ENCODE measurements at places on chromosomes 6 and 20. TPM values are rescaled to one million over a fixed set of nuclear protein-coding genes. Genes with fewer than 3 reads are reported as not detected.

GRCh38 chr6:109595998-109596397 lies 95.0 kb downstream of the AK9 start:
- DNase-seq, result no peak
- no peak overlapping the region for H3K27ac ChIP-seq
- H3K4me1 ChIP-seq, result no peaks in the 10 kb centered on the region
- H3K4me3 ChIP-seq, result no peak overlapping the region
- no peaks in the 10 kb centered on the region for H3K27me3 ChIP-seq
- no peaks in the 10 kb centered on the region for H3K36me3 ChIP-seq

DNA sequence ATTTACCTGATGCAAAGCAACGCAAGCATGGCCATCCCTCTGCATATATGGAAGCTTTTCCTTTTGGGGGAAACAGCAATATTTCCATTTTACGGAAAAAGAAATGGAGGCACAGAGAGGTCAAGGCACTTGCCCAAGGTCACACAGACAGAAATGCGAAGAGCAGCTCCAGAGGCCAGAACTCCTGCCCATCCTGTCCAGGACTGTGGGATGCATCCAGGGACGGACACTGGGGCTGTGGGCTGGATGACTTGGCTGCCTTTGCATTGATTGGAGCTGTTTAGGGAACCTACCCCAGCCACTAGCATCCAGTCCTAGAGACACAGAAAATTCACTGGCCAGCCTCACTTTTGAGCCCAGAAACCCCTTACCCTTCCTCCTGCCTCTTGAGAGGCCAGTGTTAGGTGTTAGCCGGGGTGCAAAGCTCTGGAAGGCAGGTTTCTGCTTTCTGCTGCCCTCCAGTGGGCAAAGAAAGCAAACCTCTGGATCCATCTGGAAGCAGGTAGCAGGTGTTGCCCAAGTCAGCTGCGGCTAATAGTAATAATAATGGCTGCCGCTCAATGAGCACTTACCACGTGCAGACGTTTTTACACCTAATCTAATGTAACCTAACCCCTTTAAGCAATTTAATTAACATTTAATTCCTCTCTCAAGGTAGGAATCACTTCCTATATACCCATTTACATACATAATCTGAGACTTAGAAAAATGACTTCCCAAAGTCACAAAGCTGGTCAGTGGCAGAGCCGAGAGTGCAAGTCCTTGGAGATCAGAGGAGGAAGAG lies 31.7 kb upstream of the CCN5 start:
- H3K4me3 ChIP-seq, result no peak overlapping the region
- DNase-seq, result no peak
- no peak overlapping the region for H3K27ac ChIP-seq
- no peaks in the 10 kb centered on the region for H3K36me3 ChIP-seq
- H3K27me3 ChIP-seq, result no peaks in the 10 kb centered on the region

DNA sequence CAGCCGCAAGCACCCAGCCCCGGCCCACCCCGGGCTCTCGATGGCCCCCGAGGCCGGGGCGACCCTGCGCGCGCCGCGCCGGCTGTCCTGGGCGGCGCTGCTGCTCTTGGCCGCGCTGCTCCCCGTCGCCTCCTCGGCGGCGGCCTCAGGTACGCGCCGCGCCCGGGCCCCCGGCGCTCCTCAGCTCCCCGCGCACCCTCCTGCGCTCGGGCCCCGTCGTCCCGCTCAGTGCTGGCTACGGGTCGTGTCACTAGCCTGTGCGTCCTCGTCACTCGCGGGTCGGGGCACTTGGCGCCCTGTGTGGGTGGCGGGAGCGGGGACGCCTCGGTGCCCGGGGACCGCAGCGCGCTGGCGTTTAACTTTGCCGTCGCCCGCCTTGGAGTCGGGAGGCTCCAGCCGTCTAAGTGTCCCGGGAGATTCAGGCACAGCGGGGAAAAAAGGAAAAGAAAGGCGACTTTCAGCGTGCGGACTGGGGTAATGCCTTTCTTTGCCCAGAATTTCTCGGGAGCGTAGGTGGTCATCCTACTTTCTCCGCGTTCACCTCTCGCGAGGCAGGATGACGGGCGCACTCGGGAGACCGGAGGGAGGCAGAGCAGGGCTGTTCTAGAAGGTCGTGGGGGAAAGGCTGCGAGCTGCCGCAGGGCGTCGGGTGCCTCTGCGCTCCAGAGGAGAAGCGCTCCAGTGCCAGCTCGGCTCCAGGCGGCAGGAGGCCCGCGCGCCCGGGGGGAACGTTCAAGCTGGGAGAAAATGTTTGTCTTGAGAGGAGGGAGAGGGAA lies 545 bp downstream of the FNDC1 start:
- peak overlapping the region; percentile 23 for H3K27ac ChIP-seq
- no peaks in the 10 kb centered on the region for H3K36me3 ChIP-seq
- H3K4me1 ChIP-seq, result peaks cover 49% of the 10 kb centered on the region
- DNase-seq, result peak; percentile 80

DNA sequence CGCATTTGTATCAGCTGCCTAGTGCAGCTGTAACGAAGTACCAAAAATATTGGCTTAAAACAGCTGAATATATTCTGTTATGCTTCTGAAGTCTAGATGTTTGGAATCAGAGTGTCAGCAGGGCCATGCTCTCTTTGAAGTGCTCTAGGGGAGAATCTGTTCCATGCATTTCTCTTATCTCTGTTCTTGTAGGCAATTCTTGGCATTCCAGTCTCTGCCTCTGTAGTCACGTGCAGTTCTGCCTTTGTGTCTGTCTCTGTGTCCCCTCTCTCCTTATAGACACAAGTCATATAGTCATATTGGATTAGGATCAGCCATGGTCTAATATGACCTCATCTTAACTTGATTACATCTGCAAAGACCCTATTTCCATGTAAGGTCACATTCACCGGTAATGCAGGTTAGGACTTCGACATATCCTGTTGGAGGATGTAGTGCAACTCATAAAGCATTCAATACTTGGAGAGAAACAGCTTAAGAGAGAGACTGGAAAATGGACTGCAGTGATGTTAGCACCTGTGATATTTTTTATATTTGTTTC lies 18.6 kb downstream of the FAM83B start:
- H3K4me3 ChIP-seq, result no peak overlapping the region
- H3K27ac ChIP-seq, result no peak overlapping the region
- DNase-seq, result no peak
- H3K27me3 ChIP-seq, result no peaks in the 10 kb centered on the region
- H3K36me3 ChIP-seq, result no peaks in the 10 kb centered on the region

DNA sequence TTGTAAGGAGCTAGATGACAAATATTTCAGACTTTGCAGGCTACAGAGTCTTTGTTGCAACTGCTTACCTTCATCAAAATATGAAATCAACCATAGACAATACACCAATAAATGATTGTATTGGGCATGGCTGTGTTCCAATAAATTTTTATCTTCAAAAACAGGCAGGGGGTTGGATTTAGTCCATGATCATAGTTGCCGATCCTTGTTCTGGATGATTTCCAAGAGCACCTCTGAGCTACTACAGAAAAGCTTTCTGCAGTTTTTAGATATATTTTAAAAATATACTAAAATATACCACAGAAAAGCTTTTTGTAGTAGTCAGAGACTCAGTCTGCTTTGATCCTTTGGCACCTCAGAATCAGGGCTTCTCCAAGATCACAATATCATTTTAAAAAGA lies 145.0 kb downstream of the HTR1B start:
- H3K36me3 ChIP-seq, result no peaks in the 10 kb centered on the region
- no peak overlapping the region for H3K4me3 ChIP-seq
- H3K4me1 ChIP-seq, result no peaks in the 10 kb centered on the region
- H3K27ac ChIP-seq, result no peak overlapping the region
- DNase-seq, result no peak
- H3K27me3 ChIP-seq, result no peaks in the 10 kb centered on the region

DNA sequence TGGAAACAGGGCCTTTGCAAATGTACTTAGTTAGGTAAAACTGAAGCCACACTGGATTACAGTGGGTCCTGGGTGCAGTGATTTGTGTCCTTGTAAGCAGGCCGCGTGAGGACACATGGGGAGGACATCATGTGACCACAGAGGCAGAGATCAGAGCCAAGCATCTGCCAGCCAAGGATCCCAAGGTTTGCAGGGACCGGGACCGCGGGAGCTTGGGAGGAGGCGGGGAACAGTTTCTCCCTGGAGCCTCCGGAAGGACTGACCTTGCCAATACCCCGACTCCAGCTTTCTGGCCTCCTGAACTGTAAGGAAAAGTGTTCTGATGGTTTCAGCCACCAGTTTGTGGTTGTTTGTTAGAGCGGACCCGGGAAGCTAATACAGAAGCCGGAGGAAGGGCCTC lies 500.9 kb downstream of the PREX1 start:
- no peak overlapping the region for H3K27ac ChIP-seq
- no peak for DNase-seq
- H3K4me3 ChIP-seq, result no peak overlapping the region
- H3K4me1 ChIP-seq, result peaks cover 32% of the 10 kb centered on the region

GRCh38 chr6:63685446-63686379 lies 50.1 kb downstream of the PHF3 start:
- no peak for DNase-seq
- peaks cover 21% of the 10 kb centered on the region for H3K36me3 ChIP-seq
- no peak overlapping the region for H3K4me3 ChIP-seq

DNA sequence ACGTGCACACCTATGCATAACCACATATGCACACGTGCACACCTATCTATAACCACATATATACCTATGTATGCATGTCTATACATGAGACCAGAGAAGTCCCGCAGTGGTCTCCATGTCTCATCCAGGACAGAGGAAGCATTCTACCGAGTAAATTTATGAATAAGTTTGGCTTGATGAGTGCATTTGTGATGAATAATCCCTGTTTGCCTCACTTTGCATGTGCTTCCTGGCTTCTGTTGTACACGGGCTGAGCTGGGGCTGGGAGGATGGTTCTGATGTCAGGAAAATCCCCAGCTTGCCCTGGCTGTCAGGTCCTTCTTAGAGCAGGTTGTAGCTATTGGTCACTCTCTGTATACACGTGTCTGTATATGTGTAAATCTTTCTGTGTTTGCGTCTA lies 157.6 kb upstream of the RPS6KA2 start:
- H3K27ac ChIP-seq, result no peak overlapping the region
- H3K4me3 ChIP-seq, result no peak overlapping the region
- no peak for DNase-seq
- H3K4me1 ChIP-seq, result no peaks in the 10 kb centered on the region
- no peaks in the 10 kb centered on the region for H3K27me3 ChIP-seq

DNA sequence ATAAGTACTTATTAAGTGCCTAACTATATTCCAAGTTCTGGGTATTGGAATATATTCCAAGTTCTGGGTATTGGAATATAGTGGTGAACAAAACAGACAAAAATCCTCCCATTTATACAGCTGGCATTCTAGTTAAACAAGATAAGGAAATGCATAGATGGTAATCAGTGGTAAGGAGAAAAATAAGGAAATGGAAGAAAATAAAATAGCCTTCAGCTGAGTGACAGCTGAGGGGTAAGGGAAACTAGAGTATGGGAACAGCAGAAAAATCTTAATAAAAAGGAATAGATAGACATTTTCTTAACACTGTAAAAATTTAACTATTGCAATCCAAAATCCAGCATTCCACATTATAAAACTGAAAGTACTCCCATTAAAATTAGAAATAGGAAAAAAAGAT lies 17.2 kb upstream of the WFDC10A start:
- DNase-seq, result no peak
- no peak overlapping the region for H3K27ac ChIP-seq
- H3K36me3 ChIP-seq, result no peaks in the 10 kb centered on the region
- no peaks in the 10 kb centered on the region for H3K4me1 ChIP-seq

- no peaks in the 10 kb centered on the region for H3K27me3 ChIP-seq
- no peak overlapping the region for H3K27ac ChIP-seq
- no peak overlapping the region for H3K4me3 ChIP-seq
- H3K4me1 ChIP-seq, result peaks cover 18% of the 10 kb centered on the region
Observed at GRCh38 chr6:7647504-7647903, 57.5 kb downstream of the SNRNP48 start.

- peaks cover 68% of the 10 kb centered on the region for H3K36me3 ChIP-seq
- H3K27me3 ChIP-seq, result no peaks in the 10 kb centered on the region
- peaks cover 27% of the 10 kb centered on the region for H3K4me1 ChIP-seq
- H3K27ac ChIP-seq, result no peak overlapping the region
- H3K4me3 ChIP-seq, result no peak overlapping the region
Observed at GRCh38 chr20:63695424-63696305, 787 bp upstream of the TNFRSF6B start.

GRCh38 chr20:14848806-14849205 lies 511.4 kb upstream of the FLRT3 start:
- no peak overlapping the region for H3K4me3 ChIP-seq
- H3K27me3 ChIP-seq, result no peaks in the 10 kb centered on the region
- DNase-seq, result no peak
- H3K4me1 ChIP-seq, result no peaks in the 10 kb centered on the region

DNA sequence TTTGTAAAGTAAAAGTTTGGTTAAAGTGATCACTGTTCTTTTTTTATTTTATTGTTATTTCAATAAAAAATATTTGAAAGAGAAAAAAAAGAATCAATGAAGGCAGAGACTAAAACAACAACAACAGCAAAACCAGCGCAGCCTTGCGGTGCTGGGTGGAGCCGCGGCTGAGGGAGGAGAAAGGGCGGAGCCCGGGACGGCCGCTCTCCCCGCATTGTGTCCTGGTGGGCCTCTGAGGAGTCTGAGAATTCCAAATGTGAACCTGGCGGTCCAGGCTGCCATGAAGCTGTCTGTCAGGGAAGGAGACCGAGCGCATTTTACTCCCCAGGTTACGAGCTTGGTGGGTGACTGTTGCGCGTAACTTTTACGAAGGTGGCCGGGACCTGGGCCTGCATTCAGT lies 43.2 kb downstream of the TMEM242 start:
- no peak for DNase-seq
- H3K36me3 ChIP-seq, result no peaks in the 10 kb centered on the region
- H3K27me3 ChIP-seq, result no peaks in the 10 kb centered on the region
- H3K4me1 ChIP-seq, result peaks cover 4% of the 10 kb centered on the region

GRCh38 chr6:40444312-40444711 lies 142.9 kb downstream of the LRFN2 start:
- no peak overlapping the region for H3K27ac ChIP-seq
- peaks cover 2% of the 10 kb centered on the region for H3K27me3 ChIP-seq
- no peaks in the 10 kb centered on the region for H3K36me3 ChIP-seq
- no peak for DNase-seq
- H3K4me3 ChIP-seq, result no peak overlapping the region

Gene NKAIN2
- total RNA-seq, result not detected

Gene ZNF76
- total RNA-seq, result 15.6 TPM

Gene SNX5
- 114 TPM for total RNA-seq

Gene NRSN1
- not detected for total RNA-seq

Gene FOXQ1
- 0.66 TPM for total RNA-seq

Gene LCA5
- 10.2 TPM for total RNA-seq

Gene SLC22A16
- not detected for total RNA-seq

Gene VWA7
- not detected for total RNA-seq

Gene SLC22A7
- total RNA-seq, result not detected

Gene HCK
- not detected for total RNA-seq

Gene SUMO4
- 0.25 TPM for total RNA-seq
